GM12892 (cell line): ENCODE measurements at places on chromosomes 1 and 21.

DNA sequence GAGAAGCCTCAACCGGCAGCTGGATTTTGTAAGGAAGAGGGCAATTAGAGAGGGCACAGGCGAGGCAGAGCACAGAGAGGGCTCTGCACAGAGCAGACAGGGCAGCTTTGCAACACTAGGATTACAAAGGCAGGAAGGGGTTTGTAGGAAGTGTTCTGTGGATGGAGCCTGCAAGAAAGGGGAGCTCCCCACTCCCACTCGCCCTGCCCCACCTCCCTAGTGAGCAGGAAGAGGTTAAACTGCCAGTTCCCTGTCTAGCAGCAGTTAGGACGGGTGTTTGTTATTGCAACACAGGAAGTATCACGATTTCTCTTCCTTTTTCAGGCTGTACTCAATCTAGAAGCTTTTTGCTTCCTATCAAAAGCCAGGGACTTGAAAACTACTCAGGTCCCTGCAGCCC is 63.3 kb upstream of the LRRC8D start:
- peak; percentile 11 for DNase-seq

- no peak for DNase-seq
Observed at GRCh38 chr1:225483818-225484656, 56.2 kb upstream of the LBR start.

GRCh38 chr1:20903437-20903836 is 116.3 kb upstream of the HP1BP3 start:
- no peak for DNase-seq

DNA sequence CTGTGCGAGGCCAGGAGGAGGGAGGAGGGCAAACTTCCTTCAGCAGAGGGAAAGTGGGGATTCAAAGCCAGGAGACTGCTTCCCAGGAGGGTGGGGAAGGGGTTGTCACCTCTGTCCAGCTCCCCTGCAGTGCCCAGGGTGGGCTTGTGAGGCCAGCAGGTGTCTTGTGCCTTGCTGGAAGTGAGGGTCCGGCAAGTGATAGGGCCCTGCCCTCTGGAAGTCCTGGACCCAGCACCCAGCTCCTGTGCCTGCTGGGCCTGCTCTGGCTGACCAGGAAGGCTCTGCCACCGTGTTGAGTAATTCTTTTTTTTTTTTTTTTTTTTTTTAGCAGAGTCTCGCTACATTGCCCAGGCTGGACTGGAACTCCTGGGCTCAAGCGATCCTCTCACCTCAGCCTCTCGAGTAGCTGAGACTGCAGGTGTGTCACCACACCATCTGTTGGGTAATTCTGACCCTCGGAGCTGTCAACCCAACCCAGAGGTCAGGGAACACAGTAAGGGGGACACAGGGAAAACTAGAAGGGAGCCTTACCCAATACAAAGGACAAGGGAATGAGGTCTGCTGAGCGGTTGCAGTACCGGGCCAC is 1.0 kb downstream of the BEST4 start:
- DNase-seq = no peak

- no peak for DNase-seq
Observed at GRCh38 chr1:170662561-170663403, 1.1 kb upstream of the PRRX1 start.

DNA sequence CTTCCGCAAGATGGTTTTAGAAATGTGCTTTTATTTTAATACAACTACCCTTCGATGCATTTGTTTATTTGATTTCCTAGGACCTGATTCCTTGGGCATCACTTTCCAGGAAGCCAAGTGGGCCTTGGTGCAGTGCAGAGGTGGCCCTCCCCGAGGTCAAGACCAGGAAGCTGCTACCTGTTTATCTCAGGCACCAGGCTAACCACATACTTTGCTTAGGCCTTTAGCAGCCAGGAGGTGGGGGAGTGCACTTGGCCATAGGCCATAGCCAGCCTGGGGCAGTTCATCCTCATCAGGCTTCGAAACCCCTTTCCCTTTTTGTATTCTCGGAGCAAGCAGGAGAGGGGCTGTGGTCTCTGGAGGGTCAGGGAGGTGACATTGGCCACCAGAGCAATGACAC is 45.4 kb downstream of the SMYD2 start:
- DNase-seq = no peak

GRCh38 chr1:205324781-205325180 is 3.2 kb upstream of the NUAK2 start:
- no peak for DNase-seq

DNA sequence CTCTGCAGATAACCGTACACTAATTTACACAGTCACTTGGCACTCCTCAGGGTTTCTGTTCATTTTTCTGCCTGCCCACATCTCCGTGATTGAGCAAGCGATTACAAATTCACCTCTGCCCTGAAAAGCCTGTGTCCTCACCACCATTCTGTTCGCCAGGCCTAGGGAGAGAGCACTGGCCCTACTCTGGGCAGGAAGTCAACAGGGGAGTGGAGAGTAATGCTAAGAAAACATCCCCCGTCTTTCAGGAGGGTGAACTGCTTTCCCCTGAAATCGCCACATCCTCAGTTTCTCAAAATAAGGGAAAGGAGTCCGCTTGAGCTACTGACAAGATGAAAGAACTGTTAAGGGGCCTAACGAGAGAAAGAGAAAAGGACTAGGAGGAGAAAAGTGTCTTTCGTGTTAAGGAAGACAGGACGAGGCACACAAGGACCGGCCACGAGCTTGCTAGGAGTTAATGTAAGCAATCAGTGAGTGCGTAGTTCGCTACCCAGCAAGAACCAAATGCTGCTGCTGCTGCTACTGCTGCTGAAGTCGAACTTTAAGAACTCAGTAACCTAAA is 632 bp downstream of the PEX19 start:
- DNase-seq = peak; percentile 20

DNA sequence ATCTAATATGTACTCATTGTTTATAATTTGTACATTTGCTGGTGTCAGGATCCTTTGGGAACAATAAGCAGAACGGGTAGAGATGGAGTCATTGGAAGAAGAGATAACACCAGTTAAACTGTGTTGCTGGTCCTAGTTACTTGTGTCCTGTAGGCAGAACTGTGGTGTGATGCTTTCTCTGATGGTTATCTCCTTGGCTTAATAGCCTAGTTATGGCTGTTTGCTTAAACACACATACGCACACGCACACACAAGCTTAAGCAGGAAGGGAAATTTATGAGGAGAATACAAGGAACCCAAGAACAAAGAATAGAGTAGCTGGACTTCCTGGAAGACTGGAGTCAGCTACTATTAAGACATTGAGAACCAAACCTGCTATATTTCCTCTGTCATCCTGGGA is 5.7 kb upstream of the PKN2 start:
- no peak for DNase-seq

DNA sequence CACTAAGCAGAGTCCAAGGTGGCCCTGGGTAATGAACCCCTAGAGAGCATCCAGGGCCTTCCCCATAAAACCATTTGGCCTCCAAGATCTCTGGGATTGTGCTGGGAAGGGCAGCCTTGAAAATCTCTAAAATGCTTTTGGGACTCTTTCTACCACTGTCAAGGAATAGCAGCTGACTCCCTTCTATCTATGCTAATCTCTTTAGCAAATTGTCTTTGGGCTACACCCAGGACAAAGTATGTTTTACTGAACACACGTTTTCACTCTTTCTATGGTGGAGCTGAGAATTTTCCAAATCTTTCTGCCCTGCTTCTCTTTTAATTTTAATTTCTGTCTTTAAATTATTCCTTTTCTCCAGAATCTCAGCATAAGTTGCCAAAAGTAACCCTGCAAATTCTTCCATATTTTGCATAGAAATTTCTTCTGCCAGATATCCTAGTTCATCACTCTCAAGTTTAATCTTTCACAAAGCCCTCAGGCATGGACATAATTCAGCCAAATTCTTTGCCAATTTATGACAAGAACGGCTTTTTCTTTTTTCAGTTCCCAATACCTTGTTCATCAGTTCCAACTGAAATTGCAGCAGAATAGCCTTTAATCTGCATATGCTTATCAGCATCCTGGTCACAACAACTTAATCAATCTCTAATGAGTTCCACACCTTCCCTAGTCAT is 687.0 kb upstream of the ADGRL4 start:
- DNase-seq = no peak

GRCh38 chr1:185108321-185108720 is 48.4 kb downstream of the TRMT1L start:
- no peak for DNase-seq

- no peak for DNase-seq
Observed at GRCh38 chr1:228341814-228342626, 64.6 kb downstream of the TRIM11 start.

DNA sequence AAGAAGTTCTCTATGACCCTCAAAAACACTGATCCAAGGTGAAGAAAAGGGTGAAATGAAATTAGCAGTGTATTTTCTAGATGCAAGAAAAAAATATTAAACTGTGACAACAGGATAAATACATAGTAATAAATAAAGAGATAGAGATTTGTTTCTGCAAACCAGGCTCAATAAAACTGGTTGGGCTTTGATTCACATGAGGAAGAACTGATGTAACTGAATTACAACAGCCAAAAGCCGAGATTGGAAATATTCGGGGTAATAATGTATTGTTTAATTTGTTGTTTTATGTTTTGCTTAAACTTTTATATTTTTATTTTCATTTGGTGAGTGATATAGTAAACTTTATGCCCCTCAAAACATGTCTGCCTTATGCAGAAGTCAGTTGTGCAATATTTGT is 285.0 kb downstream of the BRINP3 start:
- no peak for DNase-seq

- DNase-seq = no peak
Observed at GRCh38 chr1:117795190-117795589, 134.2 kb downstream of the GDAP2 start.

DNA sequence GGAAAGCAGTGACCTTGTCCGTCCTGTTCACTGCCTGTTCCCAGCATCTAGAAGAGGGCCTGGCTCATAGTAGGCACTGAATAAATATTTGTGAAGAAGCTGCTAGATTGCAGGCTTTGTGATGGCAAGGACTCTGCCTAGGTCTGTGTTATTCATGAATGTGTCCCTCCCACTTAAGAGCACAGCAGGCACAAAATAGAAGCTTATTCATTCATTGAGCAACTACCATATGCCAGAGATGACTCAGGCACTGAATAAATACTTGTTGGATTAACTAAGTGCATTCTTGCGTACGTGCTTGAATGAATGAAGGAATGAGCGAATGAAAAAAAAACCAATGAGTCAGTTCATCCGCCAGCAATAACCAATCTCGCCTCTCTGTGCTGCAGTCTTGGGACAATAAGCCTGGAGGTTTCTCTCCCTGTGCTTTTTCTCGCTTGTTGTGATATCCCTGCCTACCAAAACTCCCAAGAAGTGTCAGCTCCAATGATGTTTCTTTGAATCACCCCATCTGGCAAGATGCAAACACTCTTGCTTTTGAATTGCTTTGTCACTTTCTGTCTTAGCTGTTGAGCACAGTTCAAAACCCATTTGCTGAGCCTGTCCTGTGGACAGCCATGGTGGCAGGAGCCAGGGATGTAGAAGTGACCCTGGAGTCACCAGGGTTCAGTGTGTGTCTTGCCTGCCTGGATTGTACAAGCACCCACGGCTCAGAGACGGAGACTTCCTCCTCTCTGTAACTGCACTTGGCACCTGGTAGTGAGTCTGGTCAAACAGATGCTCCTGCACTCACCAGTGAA is 143.9 kb downstream of the KAZN start:
- DNase-seq = no peak

DNA sequence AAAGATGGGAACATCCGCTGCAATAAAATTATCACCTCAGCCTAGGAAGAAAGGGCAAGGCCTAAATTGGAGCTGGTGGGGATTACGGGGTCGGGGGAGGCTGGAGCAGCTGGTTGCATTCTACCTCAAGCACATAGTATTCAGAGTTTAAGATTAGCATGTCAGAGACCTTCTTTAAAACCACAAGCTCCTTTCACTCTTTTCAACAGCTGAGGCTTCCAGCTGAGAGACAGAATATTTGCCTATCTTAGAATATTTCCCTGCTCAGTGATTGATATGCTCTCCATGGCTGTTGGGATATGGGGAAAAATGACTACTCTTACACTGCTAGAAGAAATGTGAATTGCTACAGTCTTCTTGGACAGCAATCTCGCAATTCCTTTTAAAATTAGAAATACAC is 248.6 kb downstream of the TBX15 start:
- no peak for DNase-seq

DNA sequence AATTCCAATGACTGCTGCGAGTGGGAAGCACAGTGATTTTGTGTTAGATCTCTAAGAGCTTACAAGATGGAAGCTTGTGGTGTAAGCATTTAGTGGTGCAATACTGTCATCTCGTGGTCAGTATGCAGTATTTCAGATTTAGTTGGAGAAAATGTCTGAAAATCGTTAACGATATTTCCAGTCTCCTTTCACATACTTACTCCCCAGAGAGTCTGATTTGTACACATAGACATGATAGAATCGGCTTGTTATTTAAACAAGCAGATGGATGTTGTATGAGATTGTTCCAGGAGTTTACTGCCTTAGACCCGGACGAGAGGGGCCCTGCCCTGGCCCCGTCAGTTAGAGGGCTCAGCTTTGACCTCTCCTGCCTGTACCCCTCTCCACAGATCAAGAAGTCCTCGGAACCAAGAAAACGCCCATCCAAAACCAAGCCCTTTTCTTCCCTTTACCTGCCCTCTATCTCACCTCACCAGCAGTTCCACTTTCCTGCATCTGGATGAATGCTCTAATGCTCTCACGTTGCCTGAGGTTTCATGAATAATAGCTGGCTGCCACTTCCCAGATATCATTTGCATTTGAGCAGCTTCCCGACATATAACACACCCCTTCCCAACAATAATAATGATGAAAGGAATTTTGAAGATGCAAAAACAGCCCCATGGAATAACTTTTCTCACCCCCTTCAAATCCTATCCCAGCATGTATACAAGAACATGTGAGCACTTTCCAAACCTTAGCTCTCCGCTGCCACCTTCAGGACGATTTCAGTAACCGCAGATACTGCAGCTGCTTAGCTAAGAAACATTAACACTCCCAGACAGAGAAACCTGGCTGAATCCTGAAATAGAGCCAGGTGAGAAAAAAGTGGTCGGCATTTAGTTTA is 247.3 kb downstream of the LTN1 start:
- DNase-seq = no peak

DNA sequence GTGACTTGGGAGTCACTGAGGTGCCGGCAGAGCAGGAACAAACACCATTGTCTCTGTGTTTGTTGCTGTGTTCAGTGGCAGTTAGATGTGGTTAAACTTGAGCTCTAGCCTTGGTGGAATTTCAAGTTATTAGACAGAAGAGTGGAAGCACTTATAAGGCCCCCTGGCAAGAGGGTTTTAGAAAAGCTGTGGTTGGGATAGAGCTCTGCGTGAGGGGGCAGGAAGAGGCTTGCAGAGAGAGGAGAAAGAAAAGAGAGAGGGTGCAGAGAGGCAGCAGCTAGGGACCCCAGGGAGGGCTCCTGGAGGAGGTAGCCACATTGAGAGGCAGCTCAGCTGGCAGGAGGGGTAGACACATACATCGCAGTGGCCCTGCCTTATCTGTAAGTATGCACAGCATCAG is 128.2 kb downstream of the GALNT2 start:
- no peak for DNase-seq

GRCh38 chr1:183870351-183871077 is 65.6 kb downstream of the RGL1 start:
- no peak for DNase-seq

- DNase-seq = no peak
Observed at GRCh38 chr21:29803191-29803590, 136.6 kb downstream of the GRIK1 start.

GRCh38 chr1:241336335-241336734 is 20.7 kb downstream of the RGS7 start:
- DNase-seq = no peak
